Glutamatergic neuron (in vitro differentiated cells): ENCODE measurements at places on chromosomes 6 and 20. TPM values are rescaled to one million over a fixed set of nuclear protein-coding genes. Genes with fewer than 3 reads are reported as not detected.
A peak's percentile ranks its signal among the peaks of the same experiment; 100 is the strongest.

DNA sequence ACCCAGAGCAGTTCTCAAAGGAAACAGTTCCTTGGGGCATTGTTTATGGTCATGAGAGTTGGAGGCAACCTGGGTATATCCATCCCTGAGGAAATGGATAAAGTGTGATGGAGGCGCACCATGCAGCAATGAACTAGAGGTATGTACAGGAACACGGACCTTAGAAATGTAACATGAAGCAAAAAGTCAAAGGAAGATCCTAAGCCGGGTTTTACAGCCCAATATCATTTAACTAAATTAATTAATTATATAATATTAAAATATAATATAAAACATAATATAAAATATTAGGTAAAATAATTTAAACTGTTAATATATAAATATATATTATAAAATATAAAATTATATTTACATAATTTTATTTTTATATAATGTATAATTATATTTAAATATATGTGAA lies 44.1 kb upstream of the RNF8 start:
- no peak for DNase-seq

- DNase-seq: no peak
These were observed 106.3 kb downstream of the GFRAL start for GRCh38 chr6:55433446-55434130.

- no peak for DNase-seq
These were observed 247.7 kb upstream of the PMEPA1 start for GRCh38 chr20:57957411-57958049.

DNA sequence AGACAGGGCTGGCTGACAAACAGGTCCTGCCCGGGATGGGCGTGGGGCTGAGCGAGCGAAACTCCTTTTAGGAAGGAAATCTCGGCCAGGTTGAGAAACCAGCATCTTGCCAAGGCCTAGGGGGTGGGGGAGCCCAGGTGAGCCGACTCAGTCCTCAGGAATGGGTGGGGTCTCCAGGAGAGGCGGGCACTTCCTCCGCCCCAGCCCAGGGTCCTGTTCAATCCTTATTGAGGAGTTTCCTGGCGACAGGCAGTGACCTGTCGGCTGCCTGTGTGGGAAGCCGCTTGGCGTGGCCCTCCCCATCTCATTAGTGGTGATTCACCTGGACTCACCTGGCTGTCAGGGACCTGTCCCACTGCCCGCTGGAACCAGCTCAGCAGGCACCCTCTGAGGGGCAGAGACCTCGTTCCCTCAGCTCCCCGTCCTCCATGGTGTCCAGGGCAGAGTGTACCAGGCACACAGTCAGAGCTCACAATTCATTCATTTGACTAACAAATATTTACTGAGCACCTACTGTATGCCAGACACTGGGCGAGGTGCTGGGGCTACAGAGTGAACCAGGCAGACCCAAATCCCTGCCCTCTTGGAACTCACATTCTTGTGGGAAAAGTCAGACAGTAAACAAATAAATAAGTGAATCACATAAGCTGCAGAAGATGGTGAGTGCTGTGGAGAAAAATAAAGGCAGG lies 51.1 kb downstream of the FGD2 start:
- DNase-seq: no peak

DNA sequence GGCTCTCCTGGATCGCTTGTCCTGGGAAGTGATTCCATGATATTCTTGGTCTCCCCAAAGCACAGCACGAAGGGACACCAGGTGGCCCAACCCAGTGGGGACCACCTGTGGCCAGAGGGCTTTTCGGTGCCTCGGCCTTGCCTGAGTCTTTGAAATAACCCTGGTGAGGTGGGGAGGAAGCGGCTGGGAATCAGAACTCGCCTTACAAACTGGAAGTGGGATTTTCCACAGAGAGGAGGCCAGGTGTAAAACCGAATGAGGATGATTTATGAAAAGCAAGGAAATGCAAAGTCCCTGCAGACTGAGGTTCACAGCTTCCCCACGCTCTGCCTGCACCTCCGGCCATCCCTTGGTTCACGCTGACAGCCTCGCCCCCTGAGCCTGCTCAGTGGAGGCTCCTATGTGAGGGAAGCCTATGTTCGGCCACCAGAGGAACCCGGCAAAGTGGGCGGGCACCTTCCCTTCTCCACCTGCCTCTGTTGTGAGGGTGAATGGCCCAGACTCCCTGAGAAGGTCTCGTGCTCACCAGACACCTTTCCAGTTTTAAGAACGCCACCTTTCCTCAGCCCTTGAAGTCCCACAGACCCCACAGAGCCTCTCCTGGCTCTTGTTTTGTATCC lies 133.8 kb upstream of the CST7 start:
- DNase-seq: no peak

GRCh38 chr6:93789532-93789931 lies 370.2 kb upstream of the EPHA7 start:
- DNase-seq: no peak

DNA sequence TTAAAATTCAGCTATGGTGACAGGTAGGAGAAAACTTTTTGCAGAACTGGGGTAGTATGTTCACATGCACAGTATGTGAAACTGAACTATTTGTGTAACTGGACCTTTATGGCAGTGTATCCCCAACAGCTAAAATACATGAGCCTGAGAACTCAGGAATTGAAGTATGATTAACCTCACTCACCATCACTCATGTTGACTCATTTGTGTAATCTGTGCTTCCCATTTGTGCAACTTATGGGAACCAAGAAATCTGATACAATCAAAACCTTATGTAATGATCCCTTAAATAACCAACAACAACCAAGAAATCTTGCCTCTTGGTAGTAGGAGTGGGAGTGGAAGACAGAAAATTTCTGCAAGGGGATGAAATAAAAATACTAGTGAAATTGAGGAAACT lies 674.9 kb downstream of the HDGFL1 start:
- no peak for DNase-seq

GRCh38 chr20:25571817-25572216 lies 13.5 kb downstream of the NINL start:
- no peak for DNase-seq

DNA sequence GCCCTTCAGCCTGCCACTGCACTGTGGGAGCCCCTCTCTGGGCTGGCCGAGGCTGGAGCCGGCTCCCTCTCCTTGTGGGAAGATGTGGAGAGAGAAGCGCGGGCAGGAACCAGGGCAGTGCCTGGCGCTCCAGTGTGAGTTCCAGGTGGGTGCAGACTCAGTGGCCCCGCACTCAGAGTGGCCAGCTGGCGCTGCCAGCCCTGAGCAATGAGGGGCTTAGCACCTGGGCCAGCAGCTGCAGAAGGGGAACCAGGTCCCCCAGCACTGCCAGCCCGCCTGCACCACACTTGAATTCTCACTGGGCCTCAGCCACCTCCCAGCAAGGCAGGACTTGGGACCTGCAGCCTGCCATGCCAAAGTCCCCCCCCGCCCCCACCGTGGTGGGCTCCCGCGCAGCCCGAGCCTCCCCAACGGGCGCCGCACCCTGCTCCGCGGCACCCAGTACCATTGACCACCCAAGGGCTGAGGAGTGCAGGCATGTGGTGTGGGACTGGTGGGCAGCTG lies 205.9 kb downstream of the CLVS2 start:
- no peak for DNase-seq

GRCh38 chr6:32129297-32130088 lies 595 bp downstream of the FKBPL start:
- no peak for DNase-seq

DNA sequence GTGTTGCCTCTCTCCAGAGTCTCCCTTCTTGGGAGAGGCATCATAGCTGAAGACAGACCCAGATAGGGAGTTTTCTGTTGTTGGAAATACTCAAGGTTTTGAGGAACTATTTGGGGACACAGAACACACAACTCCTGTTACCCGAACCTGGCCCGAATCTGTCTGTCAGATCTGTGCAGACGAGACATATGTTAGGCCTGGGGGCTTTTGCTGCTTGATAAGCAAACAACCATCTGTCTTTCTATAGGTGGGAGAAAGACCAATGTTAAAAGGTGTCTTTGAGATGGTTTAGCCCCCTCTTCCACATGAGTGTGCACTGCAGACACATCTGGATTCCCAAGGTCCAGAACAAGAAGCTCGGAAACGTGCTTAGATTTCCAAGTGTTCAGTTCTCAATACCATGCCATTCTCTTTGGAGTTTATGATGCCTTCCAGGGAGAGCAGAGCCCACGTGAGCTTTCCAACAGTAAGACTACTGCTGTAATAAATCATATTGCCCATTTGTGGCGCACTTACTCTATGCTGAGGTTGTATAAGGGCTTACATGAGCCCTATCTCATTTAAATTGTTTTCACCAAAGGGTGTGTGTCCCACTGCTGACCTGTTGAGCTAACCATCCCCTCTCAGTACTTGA lies 3.8 kb upstream of the STX16 start:
- no peak for DNase-seq

DNA sequence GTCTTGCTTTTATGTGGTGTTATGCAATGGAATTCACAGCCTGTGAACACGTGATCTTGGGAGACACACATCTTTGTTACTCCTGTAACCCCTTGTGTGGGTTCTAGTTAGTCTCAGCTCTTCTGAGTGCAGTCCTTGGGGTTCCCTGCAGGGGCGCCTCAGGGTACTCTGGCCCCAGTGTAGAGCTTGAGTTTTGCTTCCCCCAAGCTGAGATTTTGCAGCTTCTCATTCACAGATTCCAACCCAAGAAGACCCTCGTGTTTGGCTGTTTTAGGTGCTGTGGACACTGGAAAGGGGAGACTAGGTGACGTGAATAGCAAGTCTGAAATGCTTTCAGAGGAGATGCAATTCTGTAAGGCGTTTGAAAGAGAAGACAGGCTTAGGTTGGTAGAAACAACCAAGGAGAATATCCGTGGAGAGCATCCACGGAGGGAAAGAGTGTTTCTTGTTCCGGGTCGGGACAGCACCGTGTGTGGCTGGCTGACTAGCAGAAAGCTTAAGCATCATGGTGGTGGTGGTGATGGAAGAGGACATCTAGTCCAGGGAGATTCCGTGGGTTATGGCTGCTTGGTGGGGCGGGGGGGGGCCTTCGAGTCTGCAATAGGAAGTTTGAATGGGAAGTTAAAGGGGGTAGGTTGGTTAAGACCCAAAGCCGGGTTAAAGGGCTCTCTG lies 30.1 kb downstream of the DUSP22 start:
- DNase-seq: no peak

GRCh38 chr6:1729750-1730140 lies 120.0 kb downstream of the FOXC1 start:
- no peak for DNase-seq

- DNase-seq: peak; percentile 57
These were observed 50.2 kb upstream of the HINT3 start for GRCh38 chr6:125906158-125906998.

DNA sequence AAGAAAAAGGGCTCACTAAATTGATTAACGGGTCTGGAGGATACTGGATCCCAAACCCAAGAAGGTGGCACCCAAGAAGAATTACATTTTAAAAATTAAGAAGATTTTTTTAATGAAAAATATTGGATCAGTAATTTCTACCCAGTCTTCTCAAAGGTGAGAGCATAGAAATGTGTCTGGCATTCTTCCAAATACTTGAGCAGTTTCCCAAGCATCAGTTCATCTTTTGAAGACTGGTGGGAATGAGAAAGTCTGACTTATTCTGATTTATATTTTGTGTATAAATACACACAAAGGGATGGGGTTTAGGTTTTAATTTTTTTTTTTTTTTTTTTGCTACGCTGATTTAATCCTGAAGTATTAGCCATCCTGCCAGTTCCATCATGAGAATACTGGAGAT lies 3.3 kb downstream of the MGME1 start:
- DNase-seq: no peak

DNA sequence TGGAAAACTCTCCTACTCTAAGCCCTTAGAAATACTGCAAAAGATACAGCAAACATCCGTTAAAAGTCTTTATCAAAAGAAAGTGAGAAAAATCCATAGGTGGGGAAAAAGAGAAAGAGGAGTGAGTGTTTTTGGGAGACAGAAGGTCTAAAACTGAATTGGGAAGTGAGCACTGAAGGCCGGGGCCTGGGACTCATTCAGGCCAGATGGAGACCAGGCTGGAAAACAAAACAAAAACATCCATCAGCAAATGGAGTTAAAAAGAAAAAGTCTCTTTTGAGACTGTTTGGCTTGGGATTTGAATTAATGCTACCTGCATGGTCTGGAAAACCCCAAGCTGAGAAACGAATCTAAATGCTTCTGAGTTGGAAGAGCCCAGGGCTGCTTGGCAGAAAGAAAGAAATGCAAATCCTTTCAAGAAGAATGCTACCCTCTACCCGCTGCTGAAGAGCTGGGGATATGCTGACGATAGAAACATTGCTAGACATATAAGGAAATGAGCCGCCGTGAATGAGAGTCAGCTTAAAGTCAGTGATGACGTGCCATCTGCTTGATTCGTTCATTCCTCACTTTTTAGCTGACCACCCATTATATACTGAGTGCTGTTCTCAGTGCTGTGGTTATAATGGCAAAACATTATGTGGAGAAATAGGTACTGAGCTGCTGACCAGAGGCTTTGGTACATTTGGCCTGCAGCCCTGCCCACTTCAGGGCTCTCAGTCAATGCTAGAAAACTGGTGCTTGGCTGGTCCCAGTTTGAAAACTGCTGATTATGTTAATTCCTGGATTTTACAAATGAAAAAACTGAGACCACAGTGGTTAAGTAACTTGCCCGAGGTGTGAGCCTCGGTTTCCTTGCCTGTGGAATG lies 28.0 kb upstream of the TULP4 start:
- no peak for DNase-seq

GRCh38 chr6:135703007-135703406 lies 148.5 kb upstream of the PDE7B start:
- no peak for DNase-seq

- no peak for DNase-seq
These were observed 224.4 kb downstream of the UST start for GRCh38 chr6:148971031-148971927.

DNA sequence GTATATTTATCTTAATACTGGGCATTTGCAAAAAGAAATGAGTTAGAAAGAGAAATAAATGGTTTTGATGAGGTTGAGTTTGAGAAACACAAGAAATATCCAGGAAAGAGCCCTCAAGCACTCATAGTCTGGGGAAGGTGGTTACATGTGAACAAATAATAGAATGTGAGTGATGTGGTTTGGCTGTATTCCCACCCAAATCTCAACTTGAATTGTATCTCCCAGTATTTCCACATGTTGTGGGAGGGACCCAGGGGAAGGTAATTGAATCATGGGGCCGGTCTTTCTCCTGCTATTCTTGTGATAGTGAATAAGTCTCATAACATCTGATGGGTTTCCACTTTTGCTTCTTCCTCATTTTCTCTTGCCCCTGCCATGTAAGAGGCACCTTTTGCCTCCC lies 334.1 kb downstream of the COL12A1 start:
- DNase-seq: no peak

The TREML1 gene
- total RNA-seq: not detected

The CDKAL1 gene
- total RNA-seq: 24.8 TPM

The ISM1 gene
- total RNA-seq: 0.32 TPM

The ULBP2 gene
- 5.4 TPM for total RNA-seq

The SYNDIG1 gene
- 10.4 TPM for total RNA-seq

The ASXL1 gene
- total RNA-seq: 85.1 TPM

The RFX6 gene
- total RNA-seq: not detected

The CNKSR3 gene
- total RNA-seq: 2.0 TPM

The SLC17A1 gene
- not detected for total RNA-seq

The CYP39A1 gene
- total RNA-seq: 0.17 TPM

The MACROD2 gene
- 8.7 TPM for total RNA-seq

The MOG gene
- not detected for total RNA-seq

The C6orf163 gene
- total RNA-seq: 8.2 TPM

The C20orf144 gene
- total RNA-seq: not detected
